ENCODE measurements at places on chromosomes 2 and 18.
A peak's percentile ranks its signal among the peaks of the same experiment; 100 is the strongest.

DNA sequence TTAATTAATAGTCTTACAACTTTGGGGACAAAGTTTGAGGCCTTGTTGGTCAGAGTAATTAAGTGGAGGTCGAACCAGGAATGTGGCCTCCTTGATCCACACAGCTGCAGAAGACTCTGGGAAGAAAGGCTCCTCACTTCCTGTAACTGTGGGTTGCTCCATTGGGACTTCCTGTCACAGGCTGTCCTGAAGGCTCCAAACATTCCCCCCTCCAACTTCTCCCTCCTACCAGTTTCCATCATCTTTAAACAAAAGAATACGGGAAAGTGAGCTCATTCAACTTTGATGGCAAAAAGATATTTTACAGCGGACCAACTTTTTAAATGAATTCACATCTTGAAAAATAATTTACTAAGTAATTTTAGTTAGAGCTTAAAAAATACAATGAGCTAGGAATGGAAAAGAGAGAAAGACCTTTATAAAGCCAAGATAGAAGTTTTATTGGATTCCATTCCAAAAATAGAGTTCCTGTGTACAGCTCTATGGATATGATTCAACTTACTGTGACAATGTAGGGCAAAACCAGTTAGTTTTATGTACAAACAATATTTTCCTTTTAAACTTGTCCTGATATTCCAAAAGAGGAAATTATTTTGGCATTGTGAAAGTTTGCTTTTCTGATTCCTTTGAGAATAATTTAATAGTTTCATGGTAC is 212.0 kb upstream of the NABP1 start:
- no peak overlapping the region for H3K27ac ChIP-seq
- no peaks in the 10 kb centered on the region for H3K4me1 ChIP-seq
- no peaks in the 10 kb centered on the region for H3K36me3 ChIP-seq
- no peak for DNase-seq
- H3K27me3 ChIP-seq: peaks cover 2% of the 10 kb centered on the region

DNA sequence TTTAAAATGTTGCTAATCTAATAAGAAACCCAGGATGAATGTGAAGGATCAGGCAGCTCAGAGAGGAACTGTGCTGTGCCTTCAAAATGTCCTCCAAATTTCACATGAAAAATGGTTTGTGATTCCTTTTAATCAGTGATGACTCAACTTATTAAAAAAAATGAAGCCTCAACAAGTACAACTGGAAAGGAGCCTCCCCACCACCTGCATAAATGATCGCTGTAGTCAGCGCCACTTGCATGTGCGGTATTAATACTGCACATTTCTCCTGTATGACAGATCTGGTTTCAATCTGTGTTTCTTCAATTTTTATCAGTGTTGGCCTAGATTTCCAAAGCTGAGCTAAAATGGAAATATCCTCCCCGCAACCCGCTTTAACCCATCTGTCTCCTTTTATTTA is 115.0 kb upstream of the TMEM200C start:
- no peak overlapping the region for H3K4me3 ChIP-seq
- H3K36me3 ChIP-seq: no peaks in the 10 kb centered on the region
- H3K27ac ChIP-seq: no peak overlapping the region
- DNase-seq: no peak
- H3K27me3 ChIP-seq: no peaks in the 10 kb centered on the region

- H3K4me1 ChIP-seq: peaks cover 2% of the 10 kb centered on the region
- DNase-seq: peak; percentile 88
- H3K4me3 ChIP-seq: peak overlapping the region; percentile 67
- H3K27me3 ChIP-seq: peaks cover 30% of the 10 kb centered on the region
- no peaks in the 10 kb centered on the region for H3K36me3 ChIP-seq
These were observed 55.7 kb downstream of the CD8B2 start for GRCh38 chr2:106542746-106543359.

DNA sequence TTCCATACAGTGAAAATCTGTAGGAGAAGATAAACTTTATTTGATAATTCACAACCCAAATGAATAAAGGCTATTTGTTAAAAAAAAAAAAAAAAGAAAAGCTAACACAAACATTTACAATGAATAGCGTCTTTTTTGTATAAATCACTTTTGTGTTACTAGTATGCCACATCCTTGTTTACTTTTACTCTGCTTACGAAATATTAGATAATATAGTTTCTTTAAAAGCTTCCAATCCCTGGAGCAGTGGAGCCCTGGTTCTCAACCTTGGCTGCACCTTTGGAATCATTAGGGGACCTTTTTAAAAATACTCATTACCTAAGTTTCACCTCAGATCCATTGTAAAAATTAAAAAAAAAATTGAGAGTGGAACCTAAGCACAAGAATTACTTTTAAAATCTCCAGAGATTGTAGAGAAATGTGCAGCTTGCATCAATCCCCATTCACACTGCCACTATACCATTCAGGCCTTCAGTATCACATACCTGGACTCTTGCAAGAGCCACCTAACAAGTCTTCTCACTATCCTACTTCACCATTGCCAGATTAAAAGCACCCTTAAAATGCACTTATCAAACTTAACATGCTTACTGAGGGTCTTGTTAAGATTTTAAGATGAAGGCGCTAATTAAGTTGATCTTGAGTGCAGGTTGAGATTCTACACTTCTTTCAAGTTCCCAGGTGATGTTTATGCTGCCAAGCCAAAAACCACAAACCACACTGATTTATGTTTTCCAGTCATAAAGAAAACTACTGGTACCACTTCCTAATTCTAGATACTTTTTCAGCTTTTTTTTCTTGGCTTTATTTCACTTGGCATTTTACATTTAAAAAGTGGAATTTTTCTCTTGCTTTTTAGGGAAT is 59.7 kb upstream of the ZC3H15 start:
- DNase-seq: no peak
- no peak overlapping the region for H3K4me3 ChIP-seq
- no peaks in the 10 kb centered on the region for H3K36me3 ChIP-seq
- no peak overlapping the region for H3K27ac ChIP-seq
- H3K4me1 ChIP-seq: peaks cover 19% of the 10 kb centered on the region
- H3K27me3 ChIP-seq: no peaks in the 10 kb centered on the region

GRCh38 chr2:143451642-143452281 is 322.5 kb downstream of the ARHGAP15 start:
- H3K4me3 ChIP-seq: no peak overlapping the region
- peak overlapping the region; percentile 11 for H3K27ac ChIP-seq
- H3K27me3 ChIP-seq: no peaks in the 10 kb centered on the region
- DNase-seq: no peak

GRCh38 chr2:212364112-212364985 is 174.3 kb downstream of the ERBB4 start:
- no peaks in the 10 kb centered on the region for H3K4me1 ChIP-seq
- no peak overlapping the region for H3K27ac ChIP-seq
- H3K27me3 ChIP-seq: no peaks in the 10 kb centered on the region
- no peak overlapping the region for H3K4me3 ChIP-seq
- H3K36me3 ChIP-seq: no peaks in the 10 kb centered on the region

- no peak overlapping the region for H3K4me3 ChIP-seq
- peaks cover 9% of the 10 kb centered on the region for H3K4me1 ChIP-seq
- no peaks in the 10 kb centered on the region for H3K36me3 ChIP-seq
- no peak for DNase-seq
- H3K27me3 ChIP-seq: peaks cover 9% of the 10 kb centered on the region
- H3K27ac ChIP-seq: no peak overlapping the region
These were observed 5.1 kb upstream of the RAB27B start for GRCh38 chr18:54822872-54823845.

GRCh38 chr2:15311201-15311907 is 249.8 kb downstream of the NBAS start:
- no peak overlapping the region for H3K27ac ChIP-seq
- no peaks in the 10 kb centered on the region for H3K27me3 ChIP-seq
- no peak overlapping the region for H3K4me3 ChIP-seq
- H3K36me3 ChIP-seq: peaks cover 77% of the 10 kb centered on the region

- H3K36me3 ChIP-seq: no peaks in the 10 kb centered on the region
- DNase-seq: no peak
- peaks cover 7% of the 10 kb centered on the region for H3K27me3 ChIP-seq
- H3K4me1 ChIP-seq: no peaks in the 10 kb centered on the region
- no peak overlapping the region for H3K4me3 ChIP-seq
These were observed 54.2 kb upstream of the FMNL2 start for GRCh38 chr2:152280780-152281179.

DNA sequence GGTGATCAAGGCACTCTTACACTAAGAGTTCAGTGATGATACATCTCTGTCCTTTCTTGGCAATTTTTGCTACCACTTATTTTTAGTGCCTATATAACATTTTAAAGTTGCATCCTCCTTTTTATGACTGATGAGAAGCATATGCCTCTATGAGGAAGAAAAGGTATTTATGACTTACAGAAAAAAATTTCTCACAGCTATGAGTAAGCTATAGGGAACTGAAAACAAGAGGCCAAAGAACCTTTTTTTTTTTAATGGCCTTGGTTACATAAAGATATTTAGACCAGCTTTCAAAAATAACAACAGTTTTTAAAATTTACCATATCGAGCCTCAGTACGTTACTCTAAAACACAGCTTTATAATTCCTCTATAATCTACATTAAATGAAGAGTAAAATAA is 21.3 kb downstream of the MBD5 start:
- DNase-seq: no peak
- H3K4me1 ChIP-seq: peaks cover 13% of the 10 kb centered on the region
- H3K27ac ChIP-seq: no peak overlapping the region

GRCh38 chr18:52617931-52618330 is 277.9 kb downstream of the DCC start:
- H3K27me3 ChIP-seq: no peaks in the 10 kb centered on the region
- H3K4me3 ChIP-seq: no peak overlapping the region
- H3K36me3 ChIP-seq: no peaks in the 10 kb centered on the region
- H3K4me1 ChIP-seq: no peaks in the 10 kb centered on the region
- no peak for DNase-seq
- no peak overlapping the region for H3K27ac ChIP-seq

- no peak for DNase-seq
- H3K4me1 ChIP-seq: peaks cover 90% of the 10 kb centered on the region
- peaks cover 30% of the 10 kb centered on the region for H3K36me3 ChIP-seq
- H3K4me3 ChIP-seq: no peak overlapping the region
- no peaks in the 10 kb centered on the region for H3K27me3 ChIP-seq
These were observed 109.2 kb upstream of the MGAT5 start for GRCh38 chr2:134144651-134145050.

GRCh38 chr18:48136827-48137373 is 206.4 kb upstream of the SMAD2 start:
- no peaks in the 10 kb centered on the region for H3K36me3 ChIP-seq
- H3K27ac ChIP-seq: no peak overlapping the region
- DNase-seq: no peak
- H3K4me3 ChIP-seq: peak overlapping the region; percentile 50
- H3K4me1 ChIP-seq: peaks cover 14% of the 10 kb centered on the region
- peaks cover 72% of the 10 kb centered on the region for H3K27me3 ChIP-seq

- no peak overlapping the region for H3K27ac ChIP-seq
- H3K4me3 ChIP-seq: no peak overlapping the region
- DNase-seq: no peak
These were observed 10.3 kb downstream of the EDAR start for GRCh38 chr2:108978709-108979111.

DNA sequence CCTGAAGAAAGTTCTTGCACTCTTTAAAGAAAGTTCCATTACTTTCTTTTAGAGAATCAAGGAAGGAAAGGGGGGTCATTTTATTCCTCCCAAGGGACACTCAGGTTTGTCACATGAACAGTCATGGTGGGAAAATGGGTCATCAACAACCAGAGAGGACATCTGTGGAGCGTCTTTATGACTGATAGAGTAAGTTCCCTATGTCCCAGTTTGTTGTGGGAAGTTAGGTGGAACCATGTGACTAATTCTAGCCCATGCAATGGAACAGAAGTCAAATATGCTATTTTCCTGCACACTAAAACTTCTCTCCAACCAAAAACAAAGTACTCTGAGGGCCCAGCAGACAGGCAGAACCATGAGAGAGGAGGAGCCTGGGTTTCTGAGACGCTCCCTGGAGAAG is 165.6 kb upstream of the SERTAD2 start:
- peaks cover 27% of the 10 kb centered on the region for H3K4me1 ChIP-seq
- peak overlapping the region; percentile 33 for H3K4me3 ChIP-seq
- no peaks in the 10 kb centered on the region for H3K36me3 ChIP-seq
- no peak for DNase-seq

- H3K27me3 ChIP-seq: no peaks in the 10 kb centered on the region
- no peak overlapping the region for H3K27ac ChIP-seq
- no peak overlapping the region for H3K4me3 ChIP-seq
- no peaks in the 10 kb centered on the region for H3K36me3 ChIP-seq
- H3K4me1 ChIP-seq: peaks cover 31% of the 10 kb centered on the region
These were observed 10.4 kb upstream of the LRRFIP1 start for GRCh38 chr2:237616734-237617586.

GRCh38 chr2:42851186-42851585 is 58.8 kb upstream of the HAAO start:
- H3K4me3 ChIP-seq: no peak overlapping the region
- no peaks in the 10 kb centered on the region for H3K36me3 ChIP-seq
- H3K27ac ChIP-seq: no peak overlapping the region
- no peak for DNase-seq

DNA sequence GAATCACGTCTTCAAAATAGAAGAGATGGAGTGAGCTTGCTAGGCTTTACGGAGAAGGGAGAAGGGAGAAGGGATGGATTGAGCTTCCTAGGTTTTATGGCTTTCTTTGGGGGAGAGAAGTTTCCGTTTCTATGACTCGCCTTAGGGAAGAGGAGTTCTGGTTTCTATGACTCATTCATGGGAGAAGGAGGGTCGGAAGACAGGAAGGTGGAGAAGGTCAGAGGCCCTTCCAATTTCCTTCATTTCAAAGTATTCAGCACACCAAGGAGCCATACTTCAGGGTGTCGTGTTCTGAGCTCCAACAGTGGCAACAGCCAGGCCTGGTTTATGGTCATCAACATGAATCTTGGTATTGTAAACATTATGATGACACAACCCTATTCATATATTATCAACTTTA is 284.7 kb upstream of the VWC2L start:
- no peaks in the 10 kb centered on the region for H3K27me3 ChIP-seq
- no peaks in the 10 kb centered on the region for H3K36me3 ChIP-seq
- no peak for DNase-seq

- peak within 1 kb of the TSS; percentile 95 for H3K27ac ChIP-seq
- peak within 1 kb of the TSS; percentile 91 for H3K4me3 ChIP-seq
- DNase-seq: peak; percentile 85
- H3K27me3 ChIP-seq: no peaks in the 10 kb centered on the region
- peaks cover 66% of the 10 kb centered on the region for H3K4me1 ChIP-seq
These were observed at the start of gene MAP4K3 for GRCh38 chr2:39436592-39437521. MAP4K3 (minus strand) TSS chr2:39437285; CDS start chr2:39436987, 298 bp downstream.

DNA sequence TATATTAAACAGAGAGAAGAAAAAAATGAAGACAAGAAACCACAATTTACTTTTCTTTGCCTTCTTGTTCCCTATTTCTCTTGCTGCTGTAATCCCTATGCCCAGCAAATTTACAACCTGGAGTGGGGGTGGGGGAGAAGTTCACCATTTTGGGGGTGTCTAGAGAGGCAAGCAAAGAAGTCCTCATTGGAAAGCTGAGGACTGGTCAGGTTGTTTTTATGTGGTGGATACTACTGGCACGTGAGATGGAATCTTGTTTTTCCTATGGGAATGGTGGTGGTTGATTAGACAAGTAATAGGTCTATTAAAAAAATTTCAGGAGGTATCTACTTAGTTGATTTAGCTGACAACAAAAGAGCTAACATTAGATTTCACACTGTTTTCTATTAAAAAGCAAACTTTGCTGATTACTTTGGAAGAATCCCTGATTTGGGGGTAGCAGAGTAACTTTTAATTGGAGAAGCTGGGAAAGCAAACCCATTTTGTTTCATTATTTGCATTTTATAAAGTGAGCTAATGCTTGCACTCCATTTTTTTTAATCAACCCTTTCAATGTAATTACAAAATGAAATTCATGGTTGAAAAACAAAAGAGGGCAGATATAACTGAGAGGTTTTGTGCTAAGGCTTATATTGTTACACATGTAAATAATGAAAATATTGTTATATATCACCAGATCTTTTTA is 6.0 kb downstream of the POU3F3 start:
- H3K27me3 ChIP-seq: peaks cover 79% of the 10 kb centered on the region
- H3K27ac ChIP-seq: no peak overlapping the region
- no peak overlapping the region for H3K4me3 ChIP-seq
- DNase-seq: no peak
- H3K4me1 ChIP-seq: peaks cover 18% of the 10 kb centered on the region

Data from activated T-cell treated with anti-CD3 and anti-CD28 coated beads, Interleukin-2, amount 50 U/mL, for 24 hours (primary cell).